ENCODE measurements at places on chromosomes 1 and 21.

DNA sequence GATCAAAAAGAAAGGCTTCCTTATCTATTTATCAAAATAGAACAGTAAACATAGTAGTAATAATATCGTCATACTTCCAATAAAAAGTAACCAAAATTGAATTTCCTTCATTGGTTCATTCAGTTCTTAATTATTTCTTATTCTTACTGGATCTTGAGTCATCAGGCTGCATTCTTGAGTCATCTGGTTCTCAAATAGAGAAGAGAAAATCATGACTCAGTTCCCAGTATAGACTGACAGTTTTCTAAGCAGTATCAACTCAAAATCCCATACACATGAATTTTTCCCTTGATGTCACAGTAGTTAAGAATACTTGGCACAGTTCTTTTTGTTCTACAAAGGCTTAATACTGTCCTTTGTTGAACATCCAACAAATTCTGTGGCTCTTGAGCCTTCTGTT lies 626.9 kb upstream of the ADGRL4 start:
- H3K27ac ChIP-seq, result no peak overlapping the region
- H3K4me1 ChIP-seq, result no peaks in the 10 kb centered on the region
- no peak for DNase-seq
- H3K27me3 ChIP-seq, result no peaks in the 10 kb centered on the region

GRCh38 chr21:36890086-36890485 lies 76.4 kb downstream of the HLCS start:
- no peak overlapping the region for H3K27ac ChIP-seq
- no peaks in the 10 kb centered on the region for H3K4me1 ChIP-seq
- no peaks in the 10 kb centered on the region for H3K27me3 ChIP-seq
- DNase-seq, result no peak
- H3K36me3 ChIP-seq, result no peaks in the 10 kb centered on the region
- no peak overlapping the region for H3K4me3 ChIP-seq

DNA sequence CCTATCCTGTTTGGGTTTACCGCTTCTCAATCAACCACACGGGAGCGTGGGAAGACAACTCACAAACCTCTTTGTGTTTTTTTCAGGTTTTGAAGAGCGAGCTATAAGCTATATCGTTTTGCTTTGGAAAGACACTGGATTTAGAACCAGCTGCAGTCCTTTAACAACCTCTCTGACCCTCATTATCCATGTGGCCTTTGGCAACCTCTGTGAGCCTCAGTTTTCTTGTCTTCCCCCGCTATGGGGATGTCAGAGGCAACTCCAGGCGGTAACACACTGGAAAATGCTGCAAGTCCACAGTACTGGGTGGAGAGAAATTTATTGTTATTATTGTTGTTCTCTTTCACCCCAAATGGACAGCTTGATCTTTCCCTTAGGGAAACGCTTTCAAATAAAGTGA lies 100.0 kb downstream of the ETS2 start:
- H3K4me1 ChIP-seq, result peaks cover 11% of the 10 kb centered on the region
- H3K27ac ChIP-seq, result peak overlapping the region; percentile 89
- no peaks in the 10 kb centered on the region for H3K27me3 ChIP-seq
- no peaks in the 10 kb centered on the region for H3K36me3 ChIP-seq
- DNase-seq, result no peak

GRCh38 chr21:44273046-44273445 lies 11.3 kb upstream of the DNMT3L start:
- no peak overlapping the region for H3K4me3 ChIP-seq
- no peak for DNase-seq
- H3K27ac ChIP-seq, result no peak overlapping the region
- H3K27me3 ChIP-seq, result no peaks in the 10 kb centered on the region

DNA sequence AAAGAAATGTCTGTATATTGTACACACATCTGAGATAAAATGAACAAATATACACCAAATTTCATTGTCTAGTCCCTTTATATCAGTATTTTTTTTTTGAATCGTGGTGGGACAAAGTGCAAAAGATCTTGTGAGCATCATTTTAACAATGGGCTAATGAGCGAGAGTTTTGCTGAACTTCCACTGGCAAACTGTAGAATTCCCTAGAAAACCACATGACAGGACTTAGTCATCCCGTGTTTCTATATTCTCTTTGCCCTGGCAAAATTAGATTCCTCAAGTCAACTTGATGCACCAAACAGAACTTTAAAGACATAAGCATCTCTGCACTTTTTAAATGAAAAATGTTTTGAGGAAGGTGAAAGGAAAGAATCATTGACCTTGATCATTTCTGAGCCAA lies 488.2 kb upstream of the PTBP2 start:
- no peak overlapping the region for H3K4me3 ChIP-seq
- H3K36me3 ChIP-seq, result no peaks in the 10 kb centered on the region
- DNase-seq, result no peak
- H3K27me3 ChIP-seq, result no peaks in the 10 kb centered on the region
- no peak overlapping the region for H3K27ac ChIP-seq

DNA sequence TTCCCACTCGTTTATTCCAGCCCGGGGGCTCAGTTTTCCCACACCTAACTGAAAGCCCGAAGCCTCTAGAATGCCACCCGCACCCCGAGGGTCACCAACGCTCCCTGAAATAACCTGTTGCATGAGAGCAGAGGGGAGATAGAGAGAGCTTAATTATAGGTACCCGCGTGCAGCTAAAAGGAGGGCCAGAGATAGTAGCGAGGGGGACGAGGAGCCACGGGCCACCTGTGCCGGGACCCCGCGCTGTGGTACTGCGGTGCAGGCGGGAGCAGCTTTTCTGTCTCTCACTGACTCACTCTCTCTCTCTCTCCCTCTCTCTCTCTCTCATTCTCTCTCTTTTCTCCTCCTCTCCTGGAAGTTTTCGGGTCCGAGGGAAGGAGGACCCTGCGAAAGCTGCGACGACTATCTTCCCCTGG lies 716 bp downstream of the OLIG2 start:
- H3K4me1 ChIP-seq, result peaks cover 5% of the 10 kb centered on the region
- DNase-seq, result no peak
- no peak overlapping the region for H3K4me3 ChIP-seq

GRCh38 chr1:98903261-98903660 lies 101.4 kb downstream of the PLPPR5 start:
- H3K27me3 ChIP-seq, result no peaks in the 10 kb centered on the region
- H3K4me3 ChIP-seq, result no peak overlapping the region
- H3K27ac ChIP-seq, result no peak overlapping the region
- no peaks in the 10 kb centered on the region for H3K36me3 ChIP-seq
- DNase-seq, result no peak

DNA sequence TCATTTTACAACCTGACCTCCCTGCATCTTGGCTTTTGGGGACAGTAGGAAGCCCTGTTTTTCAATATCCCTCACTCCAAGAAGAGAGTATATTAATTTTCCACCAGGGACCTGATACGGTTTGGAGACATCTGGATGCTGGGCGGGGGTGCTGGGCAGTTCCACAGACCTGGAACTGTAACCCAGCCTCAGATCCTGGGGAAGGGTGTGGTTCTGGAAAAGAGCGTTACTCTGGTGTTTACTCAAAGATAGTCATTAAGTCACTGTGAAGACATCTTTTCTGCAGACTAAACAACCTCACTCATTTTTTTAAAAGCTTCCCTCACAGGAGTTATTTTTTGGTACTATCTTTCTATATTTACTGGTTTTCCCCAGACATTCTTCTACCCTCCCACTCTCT lies 189.8 kb downstream of the CLIC6 start:
- DNase-seq, result no peak
- no peaks in the 10 kb centered on the region for H3K4me1 ChIP-seq
- peak overlapping the region; percentile 60 for H3K27ac ChIP-seq
- no peaks in the 10 kb centered on the region for H3K36me3 ChIP-seq

- no peaks in the 10 kb centered on the region for H3K27me3 ChIP-seq
- no peak overlapping the region for H3K4me3 ChIP-seq
- no peaks in the 10 kb centered on the region for H3K4me1 ChIP-seq
These were observed 10.9 kb upstream of the SMG7 start for GRCh38 chr1:183461350-183461749.

DNA sequence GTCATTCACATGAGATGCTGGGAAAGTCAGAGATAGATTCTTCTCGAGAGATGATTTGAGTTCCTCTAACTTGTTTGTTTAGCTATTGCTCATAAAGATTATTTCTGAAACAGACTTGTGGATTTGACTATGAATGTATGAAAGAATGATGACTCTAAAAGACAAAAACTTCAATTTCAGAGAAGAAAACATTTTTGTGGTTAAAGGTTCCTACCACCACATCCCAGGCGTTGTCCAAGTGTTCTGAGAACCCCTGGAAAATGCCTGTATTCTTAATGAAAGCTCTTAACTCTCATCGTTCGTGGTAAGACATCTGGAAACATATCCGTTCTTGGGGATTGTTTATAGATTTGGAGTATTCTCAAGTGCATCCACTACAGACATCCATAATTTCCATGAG lies 228.7 kb downstream of the BARHL2 start:
- no peaks in the 10 kb centered on the region for H3K36me3 ChIP-seq
- H3K4me1 ChIP-seq, result no peaks in the 10 kb centered on the region
- H3K4me3 ChIP-seq, result no peak overlapping the region
- H3K27ac ChIP-seq, result no peak overlapping the region
- no peak for DNase-seq

GRCh38 chr1:26844424-26845196 lies 18.1 kb downstream of the ZDHHC18 start:
- no peak for DNase-seq
- H3K4me1 ChIP-seq, result no peaks in the 10 kb centered on the region
- H3K27me3 ChIP-seq, result no peaks in the 10 kb centered on the region
- no peaks in the 10 kb centered on the region for H3K36me3 ChIP-seq
- H3K27ac ChIP-seq, result no peak overlapping the region
- no peak overlapping the region for H3K4me3 ChIP-seq

- no peaks in the 10 kb centered on the region for H3K27me3 ChIP-seq
- no peak overlapping the region for H3K27ac ChIP-seq
- H3K36me3 ChIP-seq, result no peaks in the 10 kb centered on the region
- H3K4me1 ChIP-seq, result no peaks in the 10 kb centered on the region
These were observed 805.9 kb upstream of the ADAMTS5 start for GRCh38 chr21:27772816-27773215.

- no peaks in the 10 kb centered on the region for H3K27me3 ChIP-seq
- H3K36me3 ChIP-seq, result no peaks in the 10 kb centered on the region
- H3K4me1 ChIP-seq, result no peaks in the 10 kb centered on the region
- no peak overlapping the region for H3K4me3 ChIP-seq
- no peak for DNase-seq
These were observed 92.4 kb downstream of the KCNJ15 start for GRCh38 chr21:38349111-38349746.

DNA sequence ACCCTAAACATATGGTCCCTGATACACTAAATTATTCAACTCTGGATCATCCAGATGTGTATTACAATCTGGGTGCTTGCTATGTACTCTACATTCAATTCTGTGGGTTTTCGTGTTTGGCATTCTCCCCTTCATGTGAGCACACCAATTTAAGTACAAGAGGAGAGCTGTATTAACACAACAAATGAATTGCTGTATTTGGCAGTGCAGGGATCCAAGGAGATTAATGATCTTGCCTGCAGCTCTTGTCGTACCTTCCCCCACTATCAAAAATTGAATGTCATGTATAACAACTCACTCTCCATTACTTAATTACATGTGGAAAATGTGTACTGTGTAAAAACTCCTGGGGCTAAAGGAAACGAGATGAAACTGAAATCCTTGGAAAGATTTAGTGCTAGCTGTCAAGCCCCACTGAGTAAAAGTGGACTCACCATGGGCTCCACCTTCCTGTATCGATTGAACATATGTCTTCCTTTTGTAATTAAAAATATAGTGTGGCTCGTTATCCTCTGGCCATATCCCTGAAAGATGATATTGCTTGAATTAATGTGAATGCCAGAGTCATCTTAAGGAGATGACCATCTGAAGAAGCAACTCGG lies 172.2 kb upstream of the L1TD1 start:
- no peak overlapping the region for H3K4me3 ChIP-seq
- DNase-seq, result no peak
- peaks cover 3% of the 10 kb centered on the region for H3K36me3 ChIP-seq
- H3K27me3 ChIP-seq, result no peaks in the 10 kb centered on the region

GRCh38 chr1:153866045-153866850 lies 56.5 kb downstream of the GATAD2B start:
- no peaks in the 10 kb centered on the region for H3K4me1 ChIP-seq
- H3K27ac ChIP-seq, result no peak overlapping the region
- no peak overlapping the region for H3K4me3 ChIP-seq
- no peaks in the 10 kb centered on the region for H3K27me3 ChIP-seq

DNA sequence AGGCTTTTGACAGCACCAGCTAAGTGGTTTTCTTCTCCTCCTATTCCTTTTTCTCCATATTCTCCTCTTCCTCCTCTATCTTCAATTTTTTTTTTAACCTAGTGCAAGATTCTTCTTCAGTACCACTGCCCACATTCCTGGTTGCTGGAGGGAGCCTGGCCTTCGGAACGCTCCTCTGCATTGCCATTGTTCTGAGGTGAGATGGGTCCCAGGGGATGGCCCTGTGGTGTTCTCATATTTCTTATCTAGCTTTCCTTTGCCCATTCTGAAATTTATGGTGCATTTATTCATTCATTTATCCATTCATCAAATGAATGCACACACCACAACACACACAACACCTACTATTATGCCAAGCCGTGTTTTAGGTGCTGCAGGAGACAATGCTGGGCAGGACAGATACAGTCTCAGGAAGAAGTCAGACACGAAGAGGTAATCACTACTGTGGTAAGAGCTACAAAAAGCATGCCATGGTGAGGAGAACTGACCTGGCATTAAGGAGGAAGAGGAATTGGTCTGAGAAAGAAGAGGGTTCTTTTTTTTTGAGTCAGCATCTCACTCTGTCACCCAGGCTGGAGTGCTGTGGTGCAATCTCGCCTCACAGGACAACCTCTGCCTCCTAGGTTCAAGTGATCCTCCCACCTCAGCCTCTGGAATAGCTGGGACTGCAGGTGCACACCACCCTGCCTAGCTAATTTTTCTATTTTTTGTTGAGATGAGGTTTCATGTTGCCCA lies 47.5 kb upstream of the TDRD10 start:
- no peaks in the 10 kb centered on the region for H3K36me3 ChIP-seq
- no peak overlapping the region for H3K4me3 ChIP-seq
- H3K27me3 ChIP-seq, result no peaks in the 10 kb centered on the region
- DNase-seq, result no peak
- H3K4me1 ChIP-seq, result no peaks in the 10 kb centered on the region

GRCh38 chr1:18104546-18105100 lies 3.0 kb upstream of the IGSF21 start:
- no peaks in the 10 kb centered on the region for H3K4me1 ChIP-seq
- H3K36me3 ChIP-seq, result no peaks in the 10 kb centered on the region
- DNase-seq, result no peak
- H3K4me3 ChIP-seq, result no peak overlapping the region
- H3K27me3 ChIP-seq, result peaks cover 59% of the 10 kb centered on the region
- no peak overlapping the region for H3K27ac ChIP-seq

- H3K36me3 ChIP-seq, result no peaks in the 10 kb centered on the region
- no peak overlapping the region for H3K4me3 ChIP-seq
- no peaks in the 10 kb centered on the region for H3K4me1 ChIP-seq
- H3K27ac ChIP-seq, result peak overlapping the region; percentile 36
These were observed 28.5 kb upstream of the KCNA2 start for GRCh38 chr1:110634455-110635311.

DNA sequence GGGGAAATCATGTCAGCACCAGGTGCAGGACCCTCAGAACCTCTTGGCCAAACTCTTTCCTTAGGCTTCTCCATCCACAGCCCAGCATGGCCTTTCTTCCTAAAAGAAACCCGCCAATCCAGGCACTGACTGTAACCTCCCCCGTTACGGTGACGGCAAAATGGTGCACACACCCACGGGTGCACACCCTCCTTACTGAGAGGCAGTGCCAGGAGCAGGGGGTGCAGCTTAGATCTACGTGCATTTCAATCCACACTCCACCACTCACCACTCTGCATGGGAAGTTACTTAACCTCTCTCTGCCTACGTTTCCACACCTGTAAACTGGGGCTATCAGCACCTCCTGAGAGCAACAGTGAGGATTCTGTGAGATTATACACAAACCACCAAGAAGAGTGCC lies 31.0 kb downstream of the SUSD4 start:
- H3K4me3 ChIP-seq, result no peak overlapping the region
- no peaks in the 10 kb centered on the region for H3K27me3 ChIP-seq
- no peaks in the 10 kb centered on the region for H3K4me1 ChIP-seq
